ENCODE measurements at places on chromosomes 12 and 14.

- DNase-seq: no peak
Measured at GRCh38 chr12:6338955-6339354, 2.9 kb downstream of the TNFRSF1A start.

GRCh38 chr12:32418903-32419519, 19.7 kb downstream of the FGD4 start:
- DNase-seq: no peak

GRCh38 chr14:73851000-73851399, 631 bp upstream of the PTGR2 start:
- DNase-seq: peak; percentile 76

- no peak for DNase-seq
Measured at GRCh38 chr14:32559590-32559989, 230.5 kb downstream of the AKAP6 start.

DNA sequence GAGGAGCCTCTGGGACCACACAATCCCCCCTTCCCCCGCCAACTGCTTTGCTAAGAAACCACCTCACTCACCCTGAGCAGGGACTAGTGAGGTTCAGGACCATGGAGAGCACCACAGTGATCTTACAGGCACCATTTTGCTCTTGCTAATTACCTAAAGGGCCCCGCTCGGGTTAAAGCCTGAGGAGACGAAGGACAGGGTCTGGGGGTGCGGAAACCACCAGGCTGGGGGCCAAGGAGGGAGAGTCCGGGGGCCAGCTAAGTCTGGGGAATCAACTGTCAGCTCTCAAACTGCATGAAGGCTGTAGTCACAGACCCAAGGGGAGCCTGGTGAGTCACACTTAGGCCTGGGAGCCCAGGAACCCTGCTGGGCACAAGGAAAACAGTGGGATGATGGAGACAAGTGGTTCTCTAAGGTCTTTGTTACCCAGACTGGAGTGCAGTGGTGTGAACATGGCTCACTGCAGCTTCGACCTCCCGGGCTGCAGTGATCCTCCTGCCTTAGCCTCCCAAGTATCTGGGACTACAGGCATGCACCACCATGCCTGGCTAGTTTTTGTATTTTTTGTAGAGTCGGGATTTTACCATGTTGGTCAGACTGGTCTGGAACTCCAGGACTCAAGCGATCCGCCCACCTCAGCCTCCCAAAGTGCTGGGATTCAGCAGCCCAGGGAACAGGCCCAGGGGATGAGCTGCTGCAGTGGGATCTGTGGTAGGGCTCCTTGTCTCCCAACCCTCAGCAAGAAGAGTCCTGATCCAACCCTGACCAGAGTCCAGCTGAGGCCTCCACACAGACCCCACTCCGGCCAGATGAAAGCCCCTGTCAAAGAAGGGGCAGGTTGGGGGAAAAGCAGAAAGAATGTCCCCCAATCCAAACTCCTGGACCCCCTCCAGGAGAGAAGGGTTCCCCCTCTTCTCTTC, 98.8 kb downstream of the CALM1 start:
- no peak for DNase-seq

DNA sequence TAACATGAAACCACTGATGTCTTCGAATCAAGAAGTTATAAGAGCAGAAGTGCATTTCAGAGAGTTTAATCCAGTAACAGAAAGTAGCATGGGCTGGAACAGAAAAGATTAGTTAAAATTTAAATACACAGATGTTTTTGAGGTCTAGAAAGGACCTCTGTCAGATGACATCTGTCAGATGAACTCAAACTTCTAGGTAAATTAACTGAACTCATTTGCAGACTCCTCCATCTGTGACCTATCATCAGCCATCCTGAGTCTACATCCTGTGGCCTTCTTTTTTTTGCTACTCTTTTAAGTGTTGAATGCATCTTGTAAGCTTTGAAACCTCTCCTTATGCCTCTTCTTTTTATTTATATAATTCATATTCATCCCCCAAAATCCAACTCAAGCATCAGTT, 53.3 kb downstream of the C2CD5 start:
- DNase-seq: no peak

DNA sequence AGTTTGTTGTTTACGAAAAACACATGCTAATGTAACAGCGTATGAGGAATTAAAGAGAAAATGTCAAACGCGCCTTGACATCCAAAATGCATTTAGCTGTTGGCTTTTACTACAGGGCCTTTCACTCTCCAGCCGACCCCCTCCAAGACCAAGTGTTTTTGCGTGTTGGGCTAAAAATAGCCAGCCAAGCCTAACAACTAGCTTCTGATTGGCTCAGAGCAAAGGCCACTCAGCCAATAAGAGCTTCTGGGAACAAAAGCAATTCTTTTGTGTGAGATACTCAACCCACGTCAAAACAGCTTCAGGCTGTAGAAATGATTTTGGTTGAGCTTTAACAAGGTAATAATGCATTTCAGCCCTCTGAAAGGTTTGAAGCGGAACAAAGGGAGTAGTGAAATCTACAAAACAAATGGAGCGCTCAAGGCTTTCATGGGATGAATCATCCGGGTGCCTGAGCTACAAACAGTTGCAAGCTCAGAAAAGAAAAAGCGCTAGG, 198.7 kb upstream of the DCN start:
- DNase-seq: peak; percentile 91

DNA sequence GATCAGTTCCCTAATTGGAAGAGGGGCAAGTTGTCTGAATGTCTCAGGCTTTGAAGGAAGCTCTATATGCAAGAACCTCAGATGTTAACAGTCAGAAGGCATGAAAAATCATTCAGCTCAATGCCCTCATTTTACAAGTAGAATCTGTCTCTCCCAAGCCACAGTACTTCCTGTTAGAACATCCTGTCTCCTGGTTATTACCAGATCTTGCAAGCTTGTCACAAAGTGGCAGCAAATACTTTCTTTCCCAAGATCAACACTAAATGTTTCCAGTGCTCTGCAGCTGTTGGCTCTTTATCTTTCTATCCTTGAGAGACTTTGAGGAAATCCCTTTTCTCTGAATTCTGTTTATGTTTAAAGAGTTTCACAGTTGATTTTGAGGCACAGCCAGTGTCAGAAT, 235.5 kb downstream of the AKAP6 start:
- DNase-seq: no peak

- DNase-seq: no peak
Measured at GRCh38 chr14:81686512-81686911, 152.9 kb upstream of the SEL1L start.

GRCh38 chr12:131133994-131134393, 180.3 kb downstream of the ADGRD1 start:
- DNase-seq: no peak

- DNase-seq: no peak
Measured at GRCh38 chr12:82862069-82862841, 175.5 kb downstream of the TMTC2 start.

DNA sequence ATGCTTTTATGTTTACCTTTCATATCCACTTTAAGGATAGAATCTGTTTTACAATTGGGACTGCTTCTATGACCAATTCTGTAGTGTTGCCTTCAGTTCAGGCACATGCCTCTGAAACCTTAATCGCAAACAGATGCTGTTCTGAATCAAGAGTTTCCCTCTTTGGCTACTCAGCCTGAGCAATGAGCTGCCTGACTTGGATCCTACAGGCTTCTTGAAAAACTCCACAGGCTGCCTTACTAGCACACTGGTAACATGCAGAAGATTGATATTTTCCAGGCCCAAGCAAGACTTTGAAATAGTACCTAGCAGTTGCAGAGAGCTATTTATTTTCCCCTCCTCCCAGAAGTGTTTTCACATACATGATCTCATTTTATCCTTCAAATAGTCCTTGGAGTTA, 34.8 kb upstream of the PMCH start:
- DNase-seq: no peak

GRCh38 chr14:71541973-71542690, 390.1 kb upstream of the RGS6 start:
- no peak for DNase-seq

DNA sequence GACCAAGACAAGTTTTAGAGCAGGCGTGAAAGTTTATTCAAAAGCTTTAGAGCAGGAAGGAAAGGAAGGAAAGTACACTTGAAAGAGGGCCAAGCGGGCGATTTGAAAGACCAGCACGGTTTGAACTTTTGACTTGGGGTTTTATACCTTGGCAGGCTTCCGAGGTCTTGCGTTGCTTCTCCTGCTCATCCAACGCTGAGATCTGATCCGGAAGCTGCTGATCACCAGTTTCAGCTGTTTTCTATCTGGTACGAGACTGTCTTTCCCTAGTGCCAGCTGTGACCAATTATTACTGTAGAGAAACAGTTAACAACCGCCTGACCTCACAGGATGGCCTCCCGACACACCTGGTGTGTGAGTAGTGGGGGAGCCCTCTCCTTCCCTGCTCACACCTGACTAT, 20.6 kb upstream of the SNRPF start:
- DNase-seq: no peak
